ENCODE measurements at places on chromosomes 13 and 19. TPM values are rescaled to one million over a fixed set of nuclear protein-coding genes. Genes with fewer than 3 reads are reported as not detected.

GRCh38 chr19:45070861-45071544, 5.3 kb downstream of the ZNF296 start:
- H3K27me3 ChIP-seq = no peaks in the 10 kb centered on the region
- peaks cover 3% of the 10 kb centered on the region for H3K4me1 ChIP-seq
- no peak overlapping the region for H3K27ac ChIP-seq

- H3K27me3 ChIP-seq = no peaks in the 10 kb centered on the region
- H3K27ac ChIP-seq = no peak overlapping the region
- no peaks in the 10 kb centered on the region for H3K4me1 ChIP-seq
- peak overlapping the region; percentile 100 for H3K4me3 ChIP-seq
Observed at GRCh38 chr19:54158812-54159351, 639 bp downstream of the LENG1 start.

DNA sequence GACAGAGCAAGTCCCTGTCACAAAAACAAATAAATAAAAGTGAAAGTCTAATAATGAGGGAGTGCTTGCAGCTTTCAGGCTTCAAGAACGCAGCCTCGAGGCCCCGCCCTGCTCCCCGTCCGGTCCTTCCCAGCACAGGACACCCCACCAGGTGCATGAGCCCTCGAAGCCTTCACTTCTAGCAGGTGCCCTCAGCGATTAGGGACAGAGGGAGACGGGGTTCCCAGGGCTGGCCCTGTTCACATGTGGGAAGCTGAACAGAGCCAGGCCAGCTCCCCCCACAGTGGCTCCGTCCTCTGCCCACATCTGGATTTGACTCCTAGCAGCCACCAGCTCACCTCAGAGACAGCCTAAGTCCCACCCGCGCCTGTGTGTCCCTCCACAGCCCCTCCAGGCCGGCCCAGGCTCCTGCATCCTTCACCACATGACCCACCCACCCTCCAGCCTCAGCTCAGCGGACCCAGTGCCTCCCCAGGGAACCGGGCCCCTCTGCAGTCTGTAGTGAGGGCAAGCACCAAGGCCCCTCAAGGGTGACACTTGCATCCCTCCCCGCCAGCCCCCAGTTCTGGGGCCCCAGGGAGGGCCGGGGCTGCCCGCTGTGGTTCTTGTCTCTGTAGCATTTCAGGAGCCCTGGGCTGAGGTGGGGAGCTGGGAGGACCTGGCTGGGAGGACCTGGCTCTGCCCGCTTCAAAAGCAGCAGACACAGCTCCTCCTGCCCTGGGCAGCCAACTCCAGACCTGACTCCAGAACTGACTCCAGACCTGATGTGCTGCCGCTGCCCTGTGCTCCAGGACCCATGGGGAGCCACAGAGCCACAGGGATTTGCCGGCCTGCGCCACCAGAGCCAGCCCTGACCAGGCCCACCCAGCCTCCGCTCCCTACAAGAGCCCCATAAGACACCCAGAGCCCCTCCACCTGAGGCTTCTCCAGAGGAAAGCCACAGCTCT, 27.2 kb downstream of the GPX4 start:
- no peaks in the 10 kb centered on the region for H3K4me1 ChIP-seq
- DNase-seq = no peak
- H3K4me3 ChIP-seq = no peak overlapping the region
- H3K27ac ChIP-seq = no peak overlapping the region

ZNF665 gene
- 3.7 TPM for total RNA-seq

GRCh38 chr13:48192411-48192935, 40.5 kb upstream of the ITM2B start:
- no peak overlapping the region for H3K4me3 ChIP-seq
- no peaks in the 10 kb centered on the region for H3K27me3 ChIP-seq
- no peak for DNase-seq
- H3K4me1 ChIP-seq = no peaks in the 10 kb centered on the region
- no peak overlapping the region for H3K27ac ChIP-seq

All from H9 (cell line).